Pons (tissue), 1 donor: ENCODE measurements at places on chromosomes 1 and 21.

DNA sequence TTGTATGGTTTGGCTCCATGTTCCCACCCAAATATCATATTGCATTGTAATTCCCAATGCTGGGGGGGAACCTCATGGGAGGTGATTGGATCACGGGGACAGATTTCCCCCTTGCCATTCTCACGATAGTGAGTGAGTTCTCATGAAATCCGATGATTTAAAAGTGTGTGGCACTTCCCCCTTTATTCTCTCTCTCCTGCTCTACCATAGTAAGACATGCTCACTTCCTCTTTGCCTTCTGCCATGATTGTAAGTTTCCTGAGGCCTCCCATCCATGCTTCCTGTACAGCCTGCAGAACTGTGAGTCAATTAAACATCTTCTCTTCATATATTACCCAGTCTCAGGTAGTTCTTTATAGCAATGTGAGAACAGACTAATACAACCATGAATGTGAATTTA, 211.6 kb upstream of the NR5A2 start:
- no peak for DNase-seq

- DNase-seq, result no peak
Measured at GRCh38 chr1:182600745-182601415, 3.3 kb downstream of the RGS16 start.

GRCh38 chr21:25905126-25905525, 170.4 kb downstream of the GABPA start:
- DNase-seq, result no peak

- no peak for DNase-seq
Measured at GRCh38 chr1:117147856-117148588, 26.5 kb upstream of the TRIM45 start.
